Mucosa of descending colon (tissue), 3 donors: ENCODE measurements at places on chromosomes 3 and 15. TPM values are rescaled to one million over a fixed set of nuclear protein-coding genes. Genes with fewer than 3 reads are reported as not detected.

Gene STRIT1
- total RNA-seq = not detected

Gene AGTR1
- 20.0 TPM for total RNA-seq

DNA sequence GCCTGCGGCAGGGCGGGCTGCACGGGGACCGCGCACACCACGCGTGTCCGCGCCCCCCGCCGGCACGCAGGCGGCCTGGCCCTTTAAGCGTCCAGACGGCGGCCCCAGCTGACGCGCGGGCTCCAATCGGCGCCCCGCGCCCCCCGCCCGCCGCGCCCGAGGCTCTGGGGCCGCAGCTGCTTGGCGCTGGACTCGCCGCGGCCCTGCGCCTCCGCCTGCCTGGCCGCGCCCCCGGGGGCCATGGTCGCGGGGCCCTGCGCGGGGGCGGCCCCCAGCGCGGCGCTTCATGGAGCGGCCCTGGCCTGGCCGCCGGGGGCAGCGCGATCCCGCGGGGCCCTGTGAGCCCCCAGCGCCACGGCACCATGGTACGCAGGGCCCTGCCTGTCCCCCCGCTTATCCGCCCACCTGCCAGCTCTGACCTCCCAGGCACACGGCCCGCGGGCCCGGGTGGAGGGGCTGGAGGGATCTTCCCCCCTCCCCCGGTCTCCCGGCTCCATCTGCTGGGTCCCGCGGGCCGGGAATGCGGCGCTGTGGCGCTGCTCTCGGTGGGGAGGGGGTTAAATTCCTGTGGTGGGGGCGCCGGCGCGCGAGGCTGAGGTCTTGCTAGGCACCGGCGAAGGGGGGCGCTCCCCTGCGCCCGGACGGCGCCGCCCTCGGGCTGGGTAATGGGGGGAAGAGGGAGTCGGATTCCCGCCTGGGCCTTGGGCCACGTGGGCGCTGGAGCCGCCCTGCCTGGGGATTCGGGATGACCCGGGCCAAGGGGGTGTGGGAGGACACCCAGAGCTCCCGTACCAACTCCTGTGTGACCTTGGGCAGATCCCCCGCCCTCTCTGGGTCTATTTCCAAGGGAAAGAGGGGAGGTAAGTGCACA is 1.1 kb downstream of the ZBTB47 start:
- peak; percentile 35 for DNase-seq

DNA sequence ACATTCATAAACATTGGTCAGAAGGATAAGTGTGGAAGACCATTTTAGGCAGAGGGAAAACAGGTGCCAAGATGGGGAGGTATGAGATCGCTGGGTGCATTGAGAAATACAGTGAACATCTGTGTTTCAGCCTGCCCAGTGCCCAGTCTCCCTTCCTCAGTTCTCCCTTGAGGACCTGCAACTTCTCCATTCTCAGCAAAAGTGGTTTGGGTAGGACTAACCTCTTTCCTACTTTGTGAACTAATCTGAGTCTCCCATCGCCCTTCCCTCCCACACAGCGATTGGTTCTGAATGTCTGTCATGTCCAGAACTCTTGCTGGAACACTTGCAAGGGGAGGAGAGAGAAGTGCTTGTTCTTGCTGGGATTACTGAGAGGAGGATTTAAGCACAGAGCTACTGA is 10.9 kb upstream of the CCNL1 start:
- no peak for DNase-seq

GRCh38 chr3:197491923-197492664 is 63.7 kb downstream of the BDH1 start:
- no peak for DNase-seq

DNA sequence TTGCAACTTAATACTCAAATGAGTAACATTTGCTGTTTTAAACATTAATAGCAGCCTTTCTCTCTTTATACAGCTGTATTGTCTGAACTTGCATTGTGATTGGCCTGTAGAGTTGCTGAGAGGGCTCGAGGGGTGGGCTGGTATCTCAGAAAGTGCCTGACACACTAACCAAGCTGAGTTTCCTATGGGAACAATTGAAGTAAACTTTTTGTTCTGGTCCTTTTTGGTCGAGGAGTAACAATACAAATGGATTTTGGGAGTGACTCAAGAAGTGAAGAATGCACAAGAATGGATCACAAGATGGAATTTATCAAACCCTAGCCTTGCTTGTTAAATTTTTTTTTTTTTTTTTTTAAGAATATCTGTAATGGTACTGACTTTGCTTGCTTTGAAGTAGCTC is 40.3 kb downstream of the CTNNB1 start:
- DNase-seq = no peak
